Thoracic aorta (tissue), 2 donors: ENCODE measurements at places on chromosomes 13 and 19.

- no peak for DNase-seq
Measured at GRCh38 chr13:48891586-48891985, 84.1 kb upstream of the FNDC3A start.

- DNase-seq, result no peak
Measured at GRCh38 chr19:39709026-39709872, 5.0 kb downstream of the LGALS14 start.

GRCh38 chr19:44092108-44092507 is 2.1 kb upstream of the ZNF224 start:
- no peak for DNase-seq

DNA sequence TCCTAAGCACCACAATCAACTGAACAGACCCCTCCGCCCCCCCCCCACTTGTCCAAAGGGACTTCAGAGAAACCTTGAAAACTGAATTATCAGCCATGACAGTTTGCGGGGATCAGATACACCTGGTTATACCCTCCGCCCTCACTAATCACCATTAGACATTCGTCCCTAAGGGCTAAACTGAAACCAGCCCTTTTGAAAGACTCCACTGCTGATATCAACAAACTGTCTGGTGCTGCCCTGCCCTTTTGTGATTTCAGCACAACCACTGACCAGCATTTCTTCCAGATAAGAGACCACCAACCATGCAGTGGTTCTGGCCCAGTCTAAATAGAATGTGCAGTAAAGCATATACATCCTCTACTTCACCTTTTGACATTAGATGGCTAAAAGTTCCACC is 1422.9 kb downstream of the EFNB2 start:
- no peak for DNase-seq

GRCh38 chr13:43731296-43731695 is 55.5 kb downstream of the ENOX1 start:
- DNase-seq, result no peak

DNA sequence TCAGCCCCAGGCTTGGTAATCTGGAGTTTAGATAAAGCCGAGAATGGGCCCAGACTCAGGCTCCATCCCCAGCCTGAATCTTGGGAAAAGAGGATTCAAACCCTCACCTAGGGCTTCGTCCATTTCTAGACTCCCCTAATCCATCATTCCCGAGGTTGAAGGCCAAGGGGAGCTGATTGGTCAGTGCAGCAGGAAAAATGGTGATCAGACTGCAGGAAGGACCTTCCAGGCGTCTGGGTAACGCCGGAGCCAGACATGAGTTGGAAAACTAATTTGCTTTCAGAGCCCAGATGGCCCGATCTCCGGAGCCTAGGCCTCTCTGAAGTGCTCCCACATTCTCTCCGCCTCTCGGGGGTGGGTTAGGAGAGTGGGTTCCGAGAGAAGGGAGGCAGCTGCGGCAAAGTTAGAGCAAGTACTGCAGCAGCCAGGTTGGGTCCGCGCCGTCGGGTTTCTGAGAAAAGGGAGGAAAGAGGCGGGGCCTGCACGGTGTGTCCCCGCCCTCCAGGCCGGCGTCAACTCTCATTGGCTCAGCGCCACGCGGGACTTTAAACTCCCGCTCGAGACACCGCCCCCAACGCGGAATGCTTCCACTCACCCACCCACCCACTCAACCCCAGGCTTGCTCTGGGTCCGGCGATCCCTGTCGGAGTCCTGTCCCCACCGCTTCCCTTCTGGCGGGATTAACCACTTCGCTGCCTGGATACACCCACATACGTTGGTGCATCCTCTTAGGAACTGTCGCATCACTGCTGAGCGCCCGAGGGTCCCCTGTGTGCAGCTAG is 788 bp upstream of the RTBDN start:
- no peak for DNase-seq

- no peak for DNase-seq
Measured at GRCh38 chr13:100917011-100917410, 242.4 kb upstream of the TMTC4 start.

- DNase-seq, result no peak
Measured at GRCh38 chr13:110436276-110436675, 125.2 kb downstream of the RAB20 start.

GRCh38 chr19:50796128-50796633 is 6.0 kb downstream of the ACP4 start:
- DNase-seq, result no peak

DNA sequence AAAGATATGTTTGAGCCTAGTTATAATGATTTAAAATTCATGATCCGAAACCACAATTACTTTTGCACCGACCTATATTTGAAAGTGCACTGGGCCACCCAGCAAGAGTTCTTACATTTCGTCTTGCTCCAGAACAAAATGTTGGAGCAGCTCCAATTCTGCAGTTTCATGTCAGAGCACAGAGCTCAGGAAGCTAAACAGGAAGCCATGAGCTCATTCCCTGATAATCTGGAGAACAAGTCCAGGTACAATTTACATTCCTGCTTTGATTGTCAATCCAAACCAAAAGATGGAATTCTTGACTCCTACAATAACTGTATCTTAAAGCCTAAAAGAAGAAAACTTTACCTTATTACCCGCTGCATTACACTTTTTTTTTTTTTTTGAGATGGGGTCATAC is 131.8 kb downstream of the KCTD12 start:
- DNase-seq, result no peak

DNA sequence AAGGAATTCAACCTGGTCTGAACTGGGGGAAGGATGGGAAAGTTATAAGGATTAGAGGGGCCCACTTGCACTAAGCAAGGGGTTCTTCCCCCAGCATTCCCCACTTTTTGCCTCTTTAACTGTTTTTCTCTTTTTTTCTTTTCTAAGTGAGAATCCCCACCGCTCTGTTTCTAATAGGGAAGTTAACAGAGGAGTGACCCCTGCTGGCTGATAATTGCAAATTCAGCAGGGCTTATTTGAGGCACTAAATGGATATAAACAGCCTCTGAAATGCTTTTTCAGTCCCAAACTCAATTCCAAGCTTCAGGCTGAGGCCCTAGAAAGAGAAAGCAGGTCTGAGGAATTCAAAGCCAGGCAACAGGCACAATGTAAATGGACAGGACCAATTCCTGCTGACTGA is 38.2 kb upstream of the CEACAM21 start:
- no peak for DNase-seq

DNA sequence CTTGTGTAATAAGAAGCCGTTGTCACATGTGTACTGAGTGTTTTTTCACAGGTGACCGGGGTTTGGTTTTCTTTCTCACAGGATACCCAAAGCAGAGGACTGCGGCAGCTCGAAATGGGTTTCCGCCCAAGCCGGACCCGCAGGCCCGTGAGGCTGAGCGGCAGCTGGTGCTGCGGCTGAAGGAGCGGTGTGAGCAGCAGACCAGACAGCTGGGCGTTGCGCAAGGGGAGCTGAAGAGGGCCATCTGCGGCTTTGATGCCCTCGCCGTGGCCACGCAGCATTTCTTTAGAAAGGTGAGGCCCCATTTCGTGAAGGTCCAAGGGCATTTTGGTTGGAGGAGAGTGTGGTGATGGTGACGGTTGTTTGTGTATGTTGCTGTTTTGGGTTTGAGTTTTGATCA is 236.3 kb downstream of the SLC7A1 start:
- DNase-seq, result no peak

GRCh38 chr19:49875857-49876421 is 1.2 kb downstream of the AKT1S1 start:
- no peak for DNase-seq

- no peak for DNase-seq
Measured at GRCh38 chr19:31626941-31627340, 277.7 kb upstream of the TSHZ3 start.

DNA sequence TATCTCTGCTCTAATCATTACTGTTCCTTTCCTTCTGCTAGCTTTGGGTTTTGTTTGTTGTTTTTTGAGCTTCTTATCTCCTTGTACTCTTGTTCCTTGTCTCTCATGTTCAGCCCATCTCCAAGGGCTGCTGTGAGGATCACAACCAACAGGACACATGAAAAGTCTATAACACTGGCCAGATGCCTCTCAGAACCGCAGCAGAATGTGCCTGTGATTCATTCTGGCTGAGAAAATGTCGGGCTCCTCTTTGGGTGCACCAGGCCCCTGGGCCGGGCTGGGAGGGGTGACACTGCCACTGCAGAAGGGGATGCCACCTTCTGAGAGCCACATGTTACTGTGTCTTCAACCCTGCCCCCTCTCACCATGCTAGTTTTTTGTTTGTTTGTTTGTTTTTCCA is 48.0 kb downstream of the GGACT start:
- no peak for DNase-seq

DNA sequence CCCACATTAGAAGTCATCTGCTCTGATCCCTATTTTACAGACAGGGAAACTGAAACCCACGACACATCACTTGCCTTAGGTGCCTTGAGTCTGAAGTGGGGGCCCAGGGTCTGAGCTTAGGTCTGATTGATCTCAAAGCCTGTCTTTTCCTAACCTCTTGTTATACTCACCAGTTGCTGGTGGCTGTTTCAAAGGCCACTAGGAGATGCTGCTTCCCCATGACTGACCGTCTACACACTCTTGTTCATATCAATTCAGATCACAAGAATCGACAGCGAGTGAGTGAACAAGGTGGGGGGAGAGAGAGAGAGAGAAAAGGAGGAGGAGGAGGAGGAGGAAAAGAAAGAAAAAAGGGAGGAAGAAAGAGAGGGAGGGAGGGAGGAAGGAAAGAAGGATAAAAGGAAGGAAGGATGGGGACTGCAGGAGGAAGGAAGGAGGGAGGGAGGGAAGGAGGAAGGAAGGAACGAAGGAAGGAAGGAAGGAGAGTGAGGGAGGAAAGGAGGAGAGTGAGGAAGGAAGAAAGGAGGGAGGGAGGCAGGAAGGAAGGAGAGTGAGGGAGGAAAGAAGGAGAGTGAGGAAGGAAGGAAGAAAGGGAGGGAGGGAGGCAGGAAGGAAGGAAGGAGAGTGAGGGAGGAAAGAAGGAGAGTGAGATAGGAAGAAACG is 3.3 kb downstream of the OR10H1 start:
- DNase-seq, result no peak

DNA sequence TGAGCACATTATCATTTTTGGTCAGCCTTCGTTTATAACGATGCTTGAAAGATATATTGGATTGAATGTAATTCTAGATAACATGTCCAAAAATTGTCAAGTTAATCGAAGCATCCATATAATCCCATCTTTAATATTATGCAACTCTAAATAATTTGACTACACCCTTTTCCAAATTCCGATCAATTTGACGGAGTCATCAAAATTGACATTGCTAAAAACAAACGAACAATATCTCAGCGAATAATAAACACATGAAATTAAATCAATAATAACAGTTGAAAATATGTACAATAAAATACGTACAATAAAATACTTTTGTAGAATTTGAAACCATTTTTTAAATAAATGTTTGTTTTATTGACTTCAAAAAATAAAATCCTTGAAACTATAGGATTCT is 1516.4 kb downstream of the EFNB2 start:
- no peak for DNase-seq

GRCh38 chr13:87498681-87499080 is 172.5 kb upstream of the SLITRK5 start:
- DNase-seq, result no peak

GRCh38 chr19:6772028-6772865 is at the start of gene VAV1:
TSS of gene VAV1 (plus strand) at chr19:6772708. CDS start at chr19:6772808, 100 bp downstream.
- no peak for DNase-seq

DNA sequence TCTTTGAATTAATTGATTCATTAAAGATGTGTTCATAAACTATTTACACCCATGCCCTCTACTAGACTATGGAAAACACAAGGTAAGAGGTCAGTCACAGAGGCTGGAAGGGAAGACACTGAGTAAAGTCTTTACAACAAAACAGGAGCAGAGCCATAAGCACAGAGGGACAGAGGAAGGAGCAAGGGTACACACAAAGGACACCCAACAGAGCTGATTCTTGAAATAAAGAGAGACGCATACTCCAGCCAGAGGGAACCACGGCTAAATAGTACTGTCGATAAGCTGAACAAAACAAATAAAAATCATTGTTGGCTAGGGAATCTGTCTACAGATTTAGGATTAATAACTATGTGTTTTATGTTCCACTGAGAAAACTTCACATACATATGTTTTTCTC is 289.2 kb downstream of the EFNB2 start:
- DNase-seq, result no peak

DNA sequence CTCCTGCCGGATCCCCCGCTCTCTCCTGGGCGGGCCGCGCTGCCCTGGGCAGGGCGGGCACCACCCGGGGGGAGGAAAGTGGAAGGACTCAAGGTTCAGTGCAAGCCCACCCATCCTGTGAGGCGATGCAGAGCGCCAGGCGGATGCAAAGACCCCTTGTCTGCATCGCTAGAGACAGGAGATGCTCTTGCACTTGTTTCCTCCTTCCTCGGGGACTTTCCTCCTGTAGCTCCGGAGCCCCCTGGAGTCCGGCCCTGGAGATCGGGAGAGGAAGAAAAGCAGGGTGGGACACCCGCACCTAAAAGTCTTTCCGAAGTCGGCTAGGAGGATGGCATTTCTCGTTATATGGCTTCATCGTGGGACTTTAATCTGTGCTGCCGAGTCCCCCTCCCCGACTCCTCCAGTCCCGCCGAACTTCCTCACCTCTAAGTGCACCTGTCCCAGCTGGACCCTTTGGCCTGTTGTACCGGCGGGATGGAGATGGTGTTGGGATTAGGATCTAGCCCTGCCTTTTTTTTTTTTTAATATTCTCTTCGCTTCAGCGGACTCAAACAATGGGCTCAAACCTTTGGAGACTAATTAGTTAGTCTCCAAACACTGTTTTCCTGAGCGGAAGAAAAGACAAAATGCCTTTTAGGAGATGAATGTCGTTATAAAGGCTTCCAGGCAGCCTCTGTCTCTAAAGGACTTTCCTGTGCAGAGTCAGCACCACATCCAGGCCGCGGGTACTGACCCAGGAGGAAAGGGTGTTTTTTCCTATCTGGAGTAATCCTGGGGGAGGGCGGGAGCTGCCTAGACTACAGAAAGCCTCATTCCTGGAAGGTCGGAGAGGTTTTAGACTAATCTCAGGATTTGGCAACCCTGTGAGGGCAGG is 725 bp downstream of the FAM124A start:
- DNase-seq, result no peak

DNA sequence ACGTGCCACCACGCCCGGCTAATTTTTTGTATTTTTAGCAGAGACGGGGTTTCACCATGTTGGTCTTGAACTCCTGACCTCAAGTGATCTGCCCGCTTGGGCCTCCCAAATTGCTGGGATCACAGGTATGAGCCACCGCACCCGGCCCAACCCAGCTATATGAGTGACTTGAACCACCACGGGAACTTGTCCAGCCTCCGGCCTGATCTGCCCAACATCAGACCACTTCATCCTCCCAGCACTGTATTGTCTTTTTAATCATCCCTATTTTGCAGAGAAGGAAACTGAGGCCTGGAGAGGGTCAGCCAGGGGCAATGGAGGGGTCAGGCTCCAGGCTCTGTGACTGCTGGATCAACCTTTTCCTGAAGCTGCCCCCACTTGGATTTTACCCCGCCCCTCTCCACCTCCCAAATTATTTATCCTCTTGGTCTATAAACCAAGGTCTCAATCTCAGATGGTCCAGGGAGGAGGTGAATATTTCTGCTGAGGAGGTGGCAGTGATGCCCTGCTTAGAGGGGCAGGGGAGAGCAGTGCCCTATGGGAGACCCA is 893 bp upstream of the PLIN3 start:
- DNase-seq, result no peak

- DNase-seq, result no peak
Measured at GRCh38 chr13:90719461-90719860, 628.0 kb upstream of the MIR17HG start.

- DNase-seq, result no peak
Measured at GRCh38 chr13:100980171-100980570, 305.6 kb upstream of the TMTC4 start.
